ENCODE measurements at places on chromosomes 6 and 20.

- no peak for DNase-seq
Observed at GRCh38 chr6:35080821-35081425, 60.2 kb downstream of the TCP11 start.

DNA sequence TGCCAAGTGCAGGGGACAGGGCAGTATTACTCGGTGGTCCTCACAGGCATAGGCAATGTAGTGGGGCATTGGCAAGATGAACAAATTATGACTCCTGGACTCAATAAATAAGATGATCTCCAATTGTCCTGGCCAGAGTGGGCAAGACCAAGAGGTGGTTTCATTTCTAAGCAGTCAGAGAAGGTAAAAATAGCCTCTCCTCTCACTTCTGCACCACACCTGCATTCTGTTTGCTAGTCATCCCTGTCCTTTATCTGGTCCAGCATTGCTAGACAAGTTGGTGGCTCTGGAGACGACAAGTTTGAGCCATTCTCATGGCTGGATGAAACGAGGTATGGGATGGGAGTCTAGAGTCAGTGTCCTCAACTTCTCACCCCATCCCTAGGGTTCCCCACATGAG lies 83.0 kb downstream of the BANF2 start:
- no peak for DNase-seq

DNA sequence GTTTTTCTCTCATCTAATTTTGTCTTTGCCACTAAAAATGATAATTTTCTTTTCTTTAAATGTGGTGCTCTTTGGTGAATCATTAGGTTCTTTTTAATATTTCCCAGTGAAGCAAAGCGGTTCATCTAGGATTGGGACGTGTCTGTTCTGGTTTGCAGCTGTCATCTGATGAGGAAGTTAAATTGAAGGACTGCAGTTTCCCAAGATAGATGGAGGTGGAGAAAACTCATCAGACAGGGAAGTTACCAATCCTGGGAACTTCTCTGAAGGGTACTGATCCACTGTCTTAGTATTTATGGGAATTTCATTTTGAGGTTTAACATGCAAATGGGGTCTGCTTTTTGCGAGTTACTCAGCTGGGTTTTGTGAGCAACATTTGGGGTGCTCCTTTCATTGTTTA lies 2.4 kb upstream of the AARS2 start:
- DNase-seq, result no peak

- no peak for DNase-seq
Observed at GRCh38 chr6:29509711-29510110, 22.0 kb upstream of the MAS1L start.

DNA sequence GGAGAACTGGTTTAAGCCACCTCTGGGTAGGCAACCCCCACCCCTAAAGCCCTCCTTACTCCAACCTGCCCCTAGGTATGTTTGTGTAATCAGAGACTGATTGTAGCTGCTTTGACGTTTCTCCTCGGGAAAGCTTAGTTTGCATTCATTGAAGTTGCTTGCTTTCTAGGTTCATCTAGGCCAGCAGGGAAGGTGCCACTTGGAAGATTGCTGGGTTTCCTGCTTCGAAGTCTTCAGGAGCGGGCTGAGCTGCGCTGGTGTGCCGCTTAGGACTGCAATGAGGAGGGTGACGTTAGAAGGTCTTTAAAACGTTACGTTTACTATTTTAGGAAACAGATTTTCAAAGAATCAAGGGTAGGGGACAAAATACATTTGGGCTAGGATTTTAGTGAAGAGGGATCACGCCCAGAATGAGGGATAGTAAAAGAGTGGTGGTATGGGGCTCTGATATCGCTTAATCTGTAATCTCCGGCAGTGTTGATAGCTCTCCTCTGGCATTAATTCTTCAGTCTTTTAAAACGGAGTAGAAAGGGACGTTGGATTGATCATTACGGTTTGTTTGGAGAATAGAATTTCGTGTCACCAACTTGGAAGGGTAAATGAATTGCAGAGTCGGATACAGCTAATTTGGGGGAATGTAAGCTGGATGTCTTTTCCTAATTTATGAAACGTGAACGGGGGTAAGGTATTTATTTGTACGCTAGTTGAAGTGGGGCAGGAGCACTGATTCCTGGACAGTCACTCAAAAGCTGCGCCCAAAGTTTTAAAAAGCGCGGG lies 92.6 kb upstream of the PRDM1 start:
- DNase-seq, result no peak

DNA sequence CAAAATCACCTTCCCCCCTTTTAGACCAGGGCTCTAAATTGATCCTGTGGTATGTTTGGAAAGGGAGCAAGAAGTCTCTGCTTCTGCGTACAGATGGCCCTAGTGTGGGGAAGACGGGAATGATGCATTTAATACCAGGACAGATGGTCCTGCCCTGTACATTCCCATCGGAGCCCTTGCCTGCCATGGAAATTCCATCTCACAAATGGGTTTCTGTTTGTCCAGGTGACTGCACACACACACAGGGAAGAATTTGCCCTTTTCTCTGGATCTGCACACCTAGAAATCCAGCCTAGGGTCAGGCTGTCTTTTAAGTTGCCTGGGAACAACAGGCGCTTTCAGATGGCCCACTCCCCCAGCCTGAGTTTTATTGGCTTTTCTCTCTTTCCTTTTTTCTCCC lies 1.3 kb downstream of the MAS1 start:
- DNase-seq, result no peak

DNA sequence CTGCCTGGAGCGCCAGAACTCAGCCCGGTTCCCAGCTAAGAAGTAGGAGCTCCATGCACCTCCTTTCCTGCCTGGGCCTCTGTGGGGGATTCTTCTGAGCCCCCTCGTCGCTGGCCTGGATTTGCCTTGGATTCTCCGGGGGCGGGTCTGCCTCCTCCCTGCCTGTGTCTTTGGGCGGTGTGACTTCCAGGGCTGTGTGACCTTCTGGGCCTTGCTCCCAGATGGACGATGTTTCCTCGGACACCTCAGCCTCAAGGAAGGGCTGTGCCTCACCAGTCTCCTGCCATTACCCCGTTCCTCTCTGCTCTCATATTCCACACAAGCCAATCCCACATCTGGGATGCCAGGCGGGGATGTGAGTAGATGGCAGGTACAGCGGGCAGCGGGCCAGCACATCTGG lies 76.8 kb downstream of the ERMARD start:
- DNase-seq, result no peak

DNA sequence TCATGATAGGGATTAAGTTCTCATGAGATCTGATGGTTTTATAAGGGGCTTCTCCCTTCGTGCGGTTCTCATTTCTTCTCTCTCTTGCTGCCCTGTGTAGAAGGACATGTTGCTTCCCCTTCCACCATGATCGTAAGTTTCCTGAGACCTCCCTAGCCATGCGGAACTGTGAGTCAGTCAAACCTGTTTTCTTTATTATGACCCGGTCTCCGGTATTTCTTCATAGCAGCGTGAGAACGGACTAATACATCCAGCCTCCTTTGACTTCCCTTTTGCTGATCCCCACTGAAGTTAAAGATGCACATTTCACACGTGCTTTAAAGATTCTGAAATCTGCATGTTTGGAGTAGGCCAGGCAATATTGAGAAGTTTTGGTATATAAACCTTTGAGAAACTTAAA lies 543.1 kb downstream of the PRKN start:
- no peak for DNase-seq

GRCh38 chr6:40347571-40348011 lies 239.6 kb downstream of the LRFN2 start:
- no peak for DNase-seq

DNA sequence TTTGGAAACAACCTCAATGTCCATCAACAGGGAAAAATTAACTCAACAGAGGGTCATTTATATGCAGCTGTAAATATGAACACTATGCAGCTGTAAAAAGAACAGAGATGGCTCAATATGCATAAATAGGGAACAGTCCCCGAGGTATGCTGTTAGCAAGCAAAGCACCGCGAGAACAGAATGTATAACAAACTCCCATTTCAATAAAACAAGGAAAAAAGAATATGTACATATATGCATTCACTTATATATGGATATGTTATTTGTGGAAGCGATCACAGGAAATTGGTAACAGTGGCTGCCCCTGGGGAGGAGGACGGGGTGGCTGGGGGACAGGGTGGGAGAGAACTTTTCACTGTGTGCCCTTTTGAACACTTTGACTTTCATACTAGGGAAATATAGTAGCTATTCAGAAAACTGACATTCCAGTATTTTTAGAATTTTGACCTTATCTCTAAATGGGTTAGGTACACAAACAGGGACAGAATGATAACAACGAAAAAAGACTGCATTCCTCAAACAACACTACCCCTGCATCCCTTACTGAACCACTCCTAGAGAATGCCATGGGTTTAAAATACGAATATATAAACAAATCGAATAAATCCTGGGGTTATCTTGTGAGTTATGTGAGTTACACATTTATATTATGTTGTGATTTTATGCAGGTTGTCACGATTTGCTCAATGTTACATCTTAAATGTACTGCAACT lies 64.5 kb downstream of the KCNB1 start:
- DNase-seq, result no peak

DNA sequence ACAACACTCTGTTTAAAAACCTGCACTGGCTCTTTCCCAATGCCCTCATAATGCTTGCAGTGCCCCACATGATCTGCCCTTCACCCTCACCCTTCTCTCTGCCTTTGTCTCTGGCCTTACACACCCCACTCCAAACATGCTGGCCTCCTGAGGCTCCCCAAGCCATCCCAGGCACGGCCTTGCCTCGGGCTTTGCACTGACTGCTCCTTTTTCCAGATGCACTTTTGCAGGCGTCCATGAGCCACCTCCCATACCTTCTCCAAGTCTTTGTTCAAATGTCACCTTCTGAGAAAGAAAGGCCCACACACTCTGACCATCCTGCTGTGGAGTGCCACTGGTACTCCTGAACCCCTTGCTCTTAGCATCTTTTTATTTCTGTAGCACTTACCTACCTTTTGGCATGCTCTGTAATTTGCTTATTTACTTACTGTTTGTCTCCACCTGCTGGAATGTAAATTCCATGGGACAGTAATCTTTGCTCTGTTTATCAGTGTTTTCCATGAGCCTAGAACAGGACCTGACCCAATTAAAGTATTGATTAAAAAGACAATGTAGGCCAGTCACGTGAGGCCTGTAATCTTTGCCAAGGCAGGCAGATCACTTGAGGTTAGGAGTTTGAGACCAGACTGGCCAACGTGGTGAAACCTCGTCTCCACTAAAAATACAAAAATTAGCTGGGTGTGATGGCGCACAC lies 30.7 kb downstream of the GFRA4 start:
- no peak for DNase-seq

- no peak for DNase-seq
Observed at GRCh38 chr20:11970243-11970836, 52.6 kb downstream of the BTBD3 start.

DNA sequence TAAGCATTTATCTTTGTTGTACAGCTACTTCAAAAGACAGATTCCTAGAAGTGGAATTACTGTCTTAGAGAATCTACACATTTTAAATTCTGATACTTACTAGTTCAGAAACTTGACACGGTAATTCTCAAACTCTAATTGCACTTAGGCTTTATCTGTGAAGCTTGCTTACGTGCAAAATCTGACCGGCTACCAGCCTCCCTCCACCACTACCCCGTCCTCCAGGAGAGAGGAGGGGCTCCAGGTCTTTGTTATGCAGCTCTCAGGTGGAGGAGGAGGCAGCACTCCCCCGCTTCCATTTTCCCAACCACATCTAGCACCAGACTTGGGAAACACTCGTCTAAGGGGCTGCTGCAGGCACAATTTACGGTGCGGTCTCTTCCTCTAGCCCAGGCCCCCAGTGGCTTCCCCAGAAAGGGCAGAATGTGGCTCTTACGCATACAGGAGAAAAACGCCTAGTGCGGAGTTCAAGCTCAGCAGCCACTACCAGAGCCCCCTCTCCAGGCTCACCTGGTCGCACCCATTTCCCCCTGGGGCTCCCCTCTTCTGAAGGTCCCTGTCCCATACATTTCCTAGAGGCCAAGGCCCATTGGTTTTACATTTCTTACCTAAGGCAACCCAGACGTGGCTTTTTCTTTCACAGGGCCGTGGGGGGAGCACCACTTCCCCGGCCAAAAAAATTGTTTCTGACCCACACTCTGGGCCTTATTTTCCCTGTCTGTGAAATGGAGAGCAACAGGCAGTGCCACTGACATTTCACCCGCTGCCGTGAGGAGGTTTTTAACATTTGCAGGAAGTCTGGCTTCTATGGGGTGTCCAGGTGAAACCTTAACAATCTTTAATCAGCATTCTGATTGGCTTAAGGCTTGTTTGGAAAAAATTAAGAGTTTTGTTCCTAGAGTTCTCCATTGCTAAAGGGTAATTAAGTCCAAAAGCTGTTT lies 1.6 kb upstream of the TGIF2 start:
- no peak for DNase-seq

GRCh38 chr6:123564361-123564760 lies 72.4 kb downstream of the TRDN start:
- no peak for DNase-seq

DNA sequence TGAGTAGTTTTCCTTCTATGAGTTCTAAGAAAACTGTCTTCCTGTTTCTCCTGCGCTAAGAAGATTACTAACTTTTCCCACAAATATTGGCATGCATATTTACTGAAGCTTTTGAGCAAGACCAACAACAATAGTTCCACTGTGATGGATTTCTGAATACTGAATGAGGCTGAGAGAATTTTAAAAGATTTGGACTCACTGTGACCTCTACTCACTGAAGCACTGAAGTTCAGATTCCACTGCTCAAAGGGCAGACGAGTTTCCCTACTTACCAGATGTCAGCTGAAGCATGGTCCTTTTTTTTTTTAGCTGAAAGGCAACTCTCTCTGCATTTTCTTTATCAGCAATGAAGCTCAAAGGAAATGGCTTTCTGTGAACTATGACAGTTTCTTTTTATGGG lies 718.5 kb downstream of the RFPL4B start:
- DNase-seq, result no peak

DNA sequence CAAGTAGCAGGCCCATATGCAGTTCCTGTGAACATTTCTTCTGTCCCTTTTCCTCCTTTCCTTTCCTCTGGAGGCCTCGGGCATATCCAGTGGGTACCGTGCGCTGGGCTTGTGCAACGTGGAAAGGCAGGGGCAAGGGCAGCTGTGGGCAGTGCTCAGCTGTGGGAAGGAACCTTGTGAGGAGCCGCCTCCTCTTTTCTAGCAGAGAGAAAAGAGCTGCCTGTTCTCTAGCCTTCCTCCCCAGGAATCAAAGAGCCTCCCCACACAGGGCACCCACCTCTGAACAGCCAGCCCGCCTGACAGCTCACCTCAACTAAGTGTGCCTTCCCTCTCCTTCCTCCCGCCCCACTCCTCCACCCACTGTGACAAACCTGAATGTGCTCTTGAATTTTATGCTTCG lies 143.3 kb upstream of the HDDC2 start:
- no peak for DNase-seq

DNA sequence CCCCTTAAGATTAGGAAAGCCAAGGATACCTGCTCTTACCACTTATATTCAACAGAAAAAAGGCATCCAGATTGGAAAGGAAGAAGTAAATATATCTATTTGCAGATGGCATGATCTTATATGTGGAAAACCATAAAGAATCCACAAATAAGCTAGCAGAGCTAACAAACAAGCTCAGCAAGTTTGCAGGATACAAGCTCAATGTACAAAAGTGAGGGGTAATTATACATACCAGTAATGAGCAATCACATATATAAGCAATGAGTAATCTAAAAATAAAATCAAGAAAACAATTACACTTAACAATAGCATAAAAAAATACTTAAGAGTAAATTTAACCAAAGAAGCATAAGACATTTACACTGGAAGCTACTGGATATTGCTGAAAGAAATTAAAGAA lies 31.6 kb upstream of the HMGN3 start:
- no peak for DNase-seq
